Endothelial cell of umbilical vein (primary cell): ENCODE measurements at places on chromosomes 5 and 9. TPM values are rescaled to one million over a fixed set of nuclear protein-coding genes. Genes with fewer than 3 reads are reported as not detected.

DNA sequence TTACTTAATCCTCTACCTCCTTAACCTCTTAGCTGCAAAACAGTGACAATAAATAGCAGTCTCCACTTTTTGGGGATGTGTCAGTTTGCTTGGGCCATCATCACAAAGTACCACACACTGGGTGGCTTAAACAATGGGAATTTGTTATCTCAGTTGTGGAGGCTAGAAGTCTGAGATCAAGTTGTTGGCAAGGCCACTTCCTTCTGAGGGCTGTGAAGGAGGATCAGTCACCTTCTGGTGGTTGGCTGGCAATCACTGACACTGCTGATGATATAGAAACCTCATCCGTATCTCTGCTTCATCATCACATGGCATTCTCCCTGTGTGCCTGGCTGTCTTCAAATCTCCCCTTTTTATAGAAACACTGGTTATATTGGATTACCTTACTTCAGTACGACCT lies 187.1 kb upstream of the TBC1D2 start:
- no peak for DNase-seq

DNA sequence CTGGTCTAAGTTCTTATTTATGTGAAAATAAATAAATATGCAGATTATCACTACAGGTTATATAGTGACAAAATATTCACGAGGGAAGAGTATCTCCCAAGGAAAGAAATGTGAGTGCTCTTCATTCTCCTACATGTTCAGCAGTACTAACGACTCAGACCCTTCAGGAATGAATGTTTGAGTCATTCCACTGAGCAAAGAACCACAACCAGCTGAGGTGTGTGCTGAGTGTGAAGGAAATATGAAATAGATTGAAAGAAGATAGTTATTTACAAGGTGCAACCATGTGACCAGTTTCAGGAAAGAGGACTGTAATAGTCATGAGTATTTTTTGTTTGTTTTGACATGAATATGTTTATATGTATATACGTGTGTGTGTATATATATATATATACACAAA lies 228.7 kb downstream of the TUSC1 start:
- DNase-seq = no peak

DNA sequence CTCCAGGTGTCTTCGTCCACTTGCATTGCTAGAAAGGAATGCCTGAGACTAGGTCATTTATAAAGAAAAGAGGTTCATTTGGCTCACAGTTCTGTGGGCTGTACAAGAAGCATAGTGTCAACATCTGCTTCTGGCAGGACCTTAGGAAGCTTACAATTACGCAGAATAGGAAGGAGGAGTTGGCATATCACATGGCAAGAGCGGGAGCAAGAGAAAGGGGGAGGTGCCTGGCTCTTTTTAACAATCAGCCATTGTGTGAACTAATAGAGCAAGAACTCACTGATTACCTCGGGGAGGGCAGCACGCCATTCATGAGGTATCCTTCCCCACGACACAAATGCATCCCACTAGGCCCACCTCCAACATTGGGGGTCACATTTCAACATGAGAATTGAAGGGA lies 134.4 kb upstream of the EFNA5 start:
- no peak for DNase-seq

DNA sequence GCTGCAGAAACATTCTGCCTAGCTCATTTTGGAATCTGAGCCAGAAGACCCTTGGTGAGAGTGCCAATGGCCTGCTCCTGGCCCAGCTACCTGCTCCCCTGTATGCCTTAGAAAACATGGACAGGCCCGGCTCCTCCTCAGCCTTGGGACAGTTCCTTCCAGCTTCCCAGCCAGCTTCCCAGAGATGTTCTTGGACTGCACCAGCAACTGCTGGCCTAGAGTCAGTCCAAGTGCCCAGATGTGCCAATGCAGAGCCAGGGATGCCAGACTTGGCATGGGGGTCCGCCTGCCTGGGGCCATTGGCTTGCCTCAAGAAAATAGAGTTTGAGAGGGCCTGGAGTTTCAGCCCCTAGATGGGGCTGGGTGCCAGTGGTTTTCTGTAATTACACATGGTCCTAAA lies 142.2 kb upstream of the TRIM32 start:
- no peak for DNase-seq

- no peak for DNase-seq
Measured at GRCh38 chr9:137988701-137989100, 111.1 kb downstream of the CACNA1B start.

- DNase-seq = no peak
Measured at GRCh38 chr5:175561085-175561484, 82.7 kb downstream of the SFXN1 start.

- DNase-seq = peak; percentile 82
Measured at GRCh38 chr5:148924817-148925216, 98.4 kb downstream of the ADRB2 start.

GRCh38 chr5:107513337-107514085 lies 157.2 kb downstream of the EFNA5 start:
- peak; percentile 58 for DNase-seq

DNA sequence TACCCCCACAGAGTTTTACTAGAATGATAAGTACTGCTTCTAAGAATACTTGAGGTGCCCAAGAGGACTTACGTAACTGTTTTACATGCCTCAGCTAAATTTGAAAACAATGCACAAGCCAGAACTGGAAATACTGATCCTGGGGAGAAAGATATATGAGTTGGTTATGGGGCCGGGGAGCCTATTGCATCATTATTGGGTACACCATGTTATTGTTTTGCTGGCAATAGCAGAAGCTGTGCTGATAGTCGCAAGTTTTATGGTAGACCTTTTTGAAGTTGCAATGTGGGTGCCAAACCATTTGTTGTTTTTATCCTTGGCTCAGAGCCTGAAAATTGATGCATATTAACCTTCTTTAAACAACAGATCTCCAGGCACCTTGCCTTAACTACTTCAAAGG lies 108.4 kb upstream of the DHFR start:
- no peak for DNase-seq

GRCh38 chr5:172063463-172064235 lies 57.2 kb upstream of the FBXW11 start:
- DNase-seq = no peak

DNA sequence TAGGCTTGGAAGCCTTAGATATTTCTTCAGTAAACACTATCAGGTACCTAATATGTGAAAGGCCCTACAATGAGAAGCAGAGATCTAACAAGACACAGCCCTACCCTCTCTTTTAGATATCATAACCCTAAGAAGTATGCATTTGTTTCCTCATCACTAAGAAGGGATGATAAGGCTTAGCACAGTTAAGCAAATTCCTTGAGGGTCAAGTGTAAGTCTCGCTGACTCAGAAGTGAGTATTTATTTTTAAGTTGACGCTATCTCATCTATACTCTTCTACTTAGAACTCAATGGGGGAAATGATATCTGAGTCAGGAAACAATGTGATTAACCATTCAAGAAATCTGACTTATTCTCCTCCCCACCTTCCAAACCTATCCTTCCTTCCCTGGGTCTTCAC lies 149.7 kb downstream of the ESM1 start:
- DNase-seq = peak; percentile 58

DNA sequence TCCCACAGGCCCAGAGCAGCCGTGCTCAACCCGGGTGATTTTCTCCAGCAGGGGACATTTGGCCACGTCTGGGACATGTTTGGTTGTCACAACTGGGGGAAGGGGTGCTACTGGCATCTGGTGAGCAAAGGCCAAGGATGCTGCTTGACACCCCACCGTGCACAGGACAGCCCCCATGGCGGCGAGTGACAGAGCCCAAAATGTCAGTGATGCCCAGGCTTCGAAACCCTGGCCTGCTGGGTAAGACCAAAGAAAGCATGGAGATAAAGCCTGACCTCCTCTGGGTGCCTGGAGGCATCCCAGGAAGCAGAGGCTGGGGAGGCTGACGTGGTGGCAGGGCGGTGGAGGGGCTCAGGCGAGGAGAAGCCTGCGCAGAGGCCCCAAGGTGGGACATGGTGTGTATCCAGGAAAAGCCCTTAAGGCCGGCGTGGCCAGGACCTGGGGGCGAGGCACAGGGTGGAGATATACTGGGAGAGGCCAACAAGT lies 66.4 kb downstream of the ZNF354C start:
- DNase-seq = no peak

GRCh38 chr5:3163626-3164025 lies 412.1 kb upstream of the IRX2 start:
- DNase-seq = no peak

GRCh38 chr9:100472788-100473275 lies at the start of gene TMEFF1:
Gene TMEFF1 (plus strand): TSS chr9:100473149. CDS start chr9:100473545, 396 bp downstream.
- peak; percentile 61 for DNase-seq

DNA sequence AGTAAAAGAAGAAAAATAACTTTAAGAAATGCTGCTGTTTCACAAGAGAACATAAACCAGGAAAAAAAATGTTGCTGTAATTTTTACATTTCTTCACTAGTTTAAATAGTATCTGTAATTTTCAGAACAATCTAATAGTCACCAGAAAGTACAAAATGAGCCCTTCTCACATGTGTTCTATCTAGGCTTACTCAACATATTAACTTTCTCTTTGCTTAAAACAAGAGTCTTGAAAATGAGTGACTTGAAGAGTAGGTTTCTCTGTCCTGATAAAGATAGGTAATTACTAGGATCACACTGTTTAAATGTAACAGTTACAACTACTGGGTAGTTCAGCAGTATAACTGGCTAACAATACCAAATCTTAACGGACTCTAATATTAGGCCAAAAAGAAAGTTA lies 37.5 kb downstream of the CLINT1 start:
- no peak for DNase-seq

GRCh38 chr9:18907927-18908625 lies 124.9 kb downstream of the SAXO1 start:
- no peak for DNase-seq

DNA sequence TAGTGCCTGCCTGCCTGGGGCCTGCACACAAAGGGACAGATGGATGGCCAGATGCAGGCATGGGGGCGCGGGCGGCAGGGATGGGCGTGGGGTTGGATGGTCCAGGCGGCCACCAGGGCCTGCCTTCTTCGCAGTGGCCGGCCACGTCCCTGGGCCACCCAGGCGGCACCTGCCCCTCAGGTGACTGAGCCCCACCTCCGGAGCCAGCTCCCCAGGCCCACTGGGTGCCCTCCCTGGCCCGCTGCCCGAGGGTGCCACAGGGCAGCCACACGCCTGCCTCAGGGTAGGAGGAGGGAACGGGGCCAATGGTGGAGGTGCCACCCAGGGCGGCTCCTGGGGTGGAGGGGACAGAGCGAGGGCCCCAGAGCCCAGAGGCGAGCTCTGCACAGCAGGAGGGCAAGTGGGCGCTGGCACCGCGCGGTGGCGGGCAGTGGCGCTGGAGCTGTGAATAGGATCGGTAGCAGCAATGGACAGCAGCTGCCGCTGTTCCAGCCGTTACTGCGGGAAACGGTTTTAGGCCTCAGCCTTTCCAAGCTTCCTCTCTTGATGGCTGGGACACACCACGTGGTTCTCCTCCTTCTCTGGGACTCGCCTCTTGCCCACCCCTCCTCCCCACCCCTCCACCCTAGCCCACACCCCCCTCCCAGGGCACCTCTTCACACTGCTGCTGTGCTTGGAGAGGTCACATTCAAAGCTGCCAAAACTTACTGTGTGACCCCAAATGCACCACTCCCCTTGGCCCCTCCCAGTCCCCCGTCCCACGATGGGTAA lies 19.1 kb downstream of the LHX3 start:
- no peak for DNase-seq

DNA sequence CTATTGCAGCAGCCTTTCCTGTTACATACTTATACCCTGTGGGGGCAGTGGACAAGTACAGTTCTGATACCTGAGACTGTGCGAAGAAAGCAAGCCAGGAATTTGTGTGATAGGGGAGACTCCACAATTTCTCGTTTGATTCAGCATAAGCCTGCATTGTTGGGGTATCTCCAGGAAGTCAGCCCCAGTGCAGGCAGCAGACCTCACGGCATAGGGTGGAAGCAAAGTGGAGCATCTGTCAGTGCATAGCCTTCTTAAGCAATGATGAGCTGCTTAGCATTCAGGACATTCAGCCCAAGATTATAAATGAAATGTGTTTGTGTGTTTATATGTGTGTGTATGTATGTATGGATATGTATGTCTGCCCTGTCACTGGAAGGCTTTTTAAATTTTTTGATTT lies 157.0 kb downstream of the SH3GL2 start:
- DNase-seq = no peak

GRCh38 chr9:35791297-35791921 lies at the start of gene NPR2:
Gene NPR2 (plus strand): TSS chr9:35791591. CDS start chr9:35792409, 818 bp downstream.
- DNase-seq = peak; percentile 15

- no peak for DNase-seq
Measured at GRCh38 chr5:133921069-133921468, 47.4 kb downstream of the C5orf15 start.

NEURL1B gene
- polyA plus RNA-seq = 0.40 and 0.44 TPM in 2 replicates

SERF1A gene
- polyA plus RNA-seq = 1.7 and 1.9 TPM in 2 replicates

SLC25A2 gene
- not detected in 2 replicates for polyA plus RNA-seq

GABRB2 gene
- polyA plus RNA-seq = not detected in 2 replicates

TAS2R1 gene
- polyA plus RNA-seq = not detected in 2 replicates
